ENCODE measurements at places on chromosomes 5 and 9.

DNA sequence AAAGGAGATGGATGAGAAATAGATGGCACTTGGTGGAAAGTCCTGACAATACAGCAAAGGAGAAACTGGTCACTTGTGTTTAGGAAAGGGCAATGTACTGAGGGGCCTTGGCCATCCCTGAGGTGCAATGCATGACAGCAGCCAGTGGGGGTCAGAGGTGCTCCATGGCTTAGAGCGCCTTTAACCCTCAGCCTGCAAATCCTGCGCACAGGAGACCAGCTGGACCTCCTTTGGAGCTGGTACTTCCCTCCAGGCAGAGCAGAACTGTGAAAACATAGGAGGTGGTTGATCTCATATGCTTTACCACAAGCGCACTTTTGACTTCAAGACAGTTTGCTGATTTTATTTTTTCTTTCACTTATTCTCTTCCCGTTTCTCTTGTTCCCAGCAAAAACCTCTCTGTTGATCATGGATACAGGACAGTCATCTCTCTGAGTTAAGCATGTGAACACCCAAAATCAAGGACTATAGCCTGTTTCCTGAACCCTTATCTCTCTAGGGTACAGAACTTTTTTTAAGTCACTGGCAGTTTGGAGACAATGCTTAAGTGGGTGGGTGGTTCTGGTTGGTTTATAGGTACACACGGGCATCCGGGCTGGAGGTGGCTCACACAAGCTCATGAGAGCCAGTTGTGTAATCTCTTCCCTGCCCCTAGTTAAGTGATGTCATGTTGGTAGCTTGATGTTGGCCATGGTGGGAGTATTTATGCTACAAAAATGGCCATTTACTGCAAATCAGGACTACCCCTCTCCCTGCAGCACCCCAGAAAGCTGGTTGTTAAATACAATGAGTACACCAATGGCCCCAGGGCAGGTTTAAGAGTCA lies 37.6 kb upstream of the ANKRD55 start:
- DNase-seq = peak; percentile 94

DNA sequence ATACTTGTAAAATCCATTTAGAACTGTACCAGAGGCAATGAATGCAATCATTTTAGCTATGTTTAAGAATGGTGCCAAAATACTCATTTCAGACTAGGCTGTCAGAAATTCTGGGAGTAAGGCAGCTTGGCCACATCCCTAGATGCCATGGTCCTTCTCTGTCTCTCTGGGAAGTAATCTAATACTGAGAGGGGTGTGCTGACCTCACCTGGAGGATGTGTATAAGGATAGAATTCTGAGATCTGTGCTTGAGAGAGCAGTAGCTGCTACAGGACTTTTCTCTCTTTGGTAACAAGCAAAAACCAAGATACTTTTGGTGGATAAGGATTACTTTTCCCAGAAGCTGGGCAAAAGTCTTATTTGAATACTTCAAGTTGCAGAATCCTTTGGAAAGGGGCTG lies 68.1 kb upstream of the MRPS30 start:
- no peak for DNase-seq

GRCh38 chr5:102969641-102970040 lies 150.3 kb downstream of the GIN1 start:
- no peak for DNase-seq

DNA sequence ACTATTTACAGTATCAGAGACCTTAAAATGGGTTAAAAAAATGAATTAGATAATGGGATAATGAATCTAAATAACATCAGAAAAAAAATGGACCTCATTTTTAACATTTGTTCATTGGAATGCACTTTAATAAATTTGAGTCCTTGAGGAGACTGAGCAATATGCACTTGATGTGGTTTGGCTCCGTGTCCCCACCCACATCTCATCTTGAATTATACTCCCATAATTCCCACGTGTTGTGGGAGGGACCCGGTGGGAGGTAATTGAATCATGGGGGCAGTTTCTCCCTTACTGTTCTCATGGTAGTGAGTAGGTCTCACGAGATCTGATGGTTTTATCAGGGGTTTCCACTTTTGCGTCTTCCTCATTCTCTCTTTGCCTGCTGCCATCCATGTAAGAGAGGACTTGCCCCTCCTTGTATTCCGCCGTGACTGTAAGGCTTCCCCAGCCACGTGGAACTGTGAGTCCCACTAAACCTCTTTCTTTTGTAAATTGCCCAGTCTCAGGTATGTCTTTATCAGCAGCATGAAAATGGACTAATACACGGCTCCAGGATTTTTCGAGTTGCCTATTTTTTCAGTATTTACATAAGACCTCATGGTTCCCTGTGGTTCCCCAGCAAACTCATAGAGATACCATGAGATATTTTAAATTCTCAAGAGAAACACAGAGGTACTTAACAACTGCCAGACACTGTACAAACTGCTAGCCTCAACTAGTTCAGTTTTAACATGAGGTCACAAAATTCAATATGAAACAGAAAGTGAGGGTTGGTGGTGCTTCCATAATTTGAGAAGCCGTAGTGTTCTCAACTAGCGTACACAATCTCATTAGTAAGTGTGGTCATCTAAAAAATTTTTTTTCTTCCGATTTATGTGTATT lies 128.3 kb downstream of the TLE1 start:
- DNase-seq = no peak

DNA sequence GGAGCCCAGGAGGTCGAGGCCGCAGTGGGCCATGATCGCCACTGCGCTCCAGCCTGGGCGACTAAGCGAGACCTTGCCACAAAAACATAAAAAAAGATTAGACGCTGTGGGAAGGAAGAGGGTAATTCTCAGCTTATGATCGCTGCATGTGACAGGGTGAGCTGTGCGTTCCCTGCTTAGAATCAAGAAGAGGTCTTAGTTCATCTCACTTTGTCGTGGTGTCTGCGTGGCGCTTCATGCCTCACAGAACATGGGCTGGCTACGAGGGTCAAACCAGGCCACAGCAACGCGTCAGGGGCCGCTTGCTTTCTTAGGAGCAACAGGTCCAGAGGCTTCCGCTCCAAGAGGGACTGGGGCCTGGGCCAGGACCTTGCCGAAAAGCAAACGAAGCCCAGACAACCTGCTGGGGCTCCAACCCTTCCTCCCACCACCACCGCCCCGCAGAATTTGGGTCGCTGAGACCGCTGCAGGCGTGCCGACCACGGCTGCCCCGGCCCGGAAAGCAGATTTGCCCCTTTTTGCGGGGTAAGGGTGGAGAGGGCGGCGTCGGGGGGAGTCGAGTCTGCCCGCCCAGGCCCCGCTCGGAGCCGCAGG lies 10.0 kb upstream of the GRIN1 start:
- peak; percentile 17 for DNase-seq

DNA sequence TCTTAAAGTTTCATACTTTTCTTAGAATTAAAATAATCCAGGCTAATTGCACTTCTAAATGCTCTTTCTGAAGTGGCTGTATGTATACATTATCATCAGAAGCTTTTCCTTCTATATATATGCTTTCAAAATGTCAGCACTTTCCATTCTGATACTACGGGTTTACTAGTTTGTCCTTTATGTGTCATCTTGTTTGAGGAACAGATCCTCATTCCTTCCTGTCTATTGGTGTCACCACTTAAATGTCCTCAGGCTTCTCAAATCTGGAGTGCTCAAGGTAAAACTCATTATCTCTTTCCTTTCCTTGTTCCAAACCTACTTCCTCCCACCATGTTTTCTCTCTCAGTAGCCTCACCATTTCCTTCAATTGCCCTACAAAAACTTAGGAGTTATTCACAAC lies 236.3 kb downstream of the CSNK1G3 start:
- no peak for DNase-seq

GRCh38 chr5:109611505-109611904 lies 78.2 kb upstream of the MAN2A1 start:
- DNase-seq = no peak

DNA sequence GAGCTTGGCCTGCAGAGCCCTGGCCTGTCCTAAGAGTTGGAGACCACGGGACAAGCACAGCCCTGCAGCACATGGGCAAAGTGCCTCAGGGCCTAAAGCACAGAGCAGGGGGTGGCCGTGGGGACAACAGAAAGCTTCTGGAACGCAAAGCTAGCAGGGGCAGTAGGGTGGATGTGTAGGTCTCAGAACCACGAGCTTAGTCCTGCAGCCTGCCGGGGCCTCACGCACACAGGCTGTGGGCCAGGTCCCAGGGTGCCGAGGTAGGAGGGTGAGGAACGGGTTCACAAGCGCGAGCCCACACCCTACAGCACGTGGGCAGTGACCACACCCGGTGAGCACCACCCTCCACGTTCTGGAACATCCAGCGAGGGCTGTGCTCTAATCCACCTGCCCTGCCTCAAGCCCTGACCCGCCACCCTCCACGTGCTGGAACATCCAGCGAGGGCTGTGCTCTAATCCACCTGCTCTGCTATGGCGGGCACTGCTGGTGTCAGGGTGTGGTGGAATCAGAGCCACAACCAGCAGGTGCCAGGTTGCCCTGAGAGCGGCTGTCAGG lies 9.3 kb downstream of the CLPTM1L start:
- no peak for DNase-seq

DNA sequence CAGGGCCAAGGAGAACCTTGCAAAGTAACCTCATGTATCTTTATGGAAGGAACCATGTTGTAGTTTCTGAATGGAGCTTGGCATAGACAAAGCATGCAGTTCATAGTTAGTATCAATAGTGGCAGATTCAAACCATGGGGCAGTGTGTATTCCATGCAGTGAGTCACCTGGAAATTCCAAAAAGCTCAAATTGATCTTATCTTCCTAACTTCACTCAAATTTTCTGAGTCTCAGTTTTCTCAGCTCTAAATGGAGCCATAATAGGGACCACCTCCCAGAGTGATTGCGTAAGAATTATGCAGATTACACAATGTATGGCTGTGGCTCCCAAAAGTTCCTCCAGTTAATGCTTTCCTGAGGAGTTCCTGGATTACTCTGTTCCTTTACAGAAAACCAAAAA lies 549.9 kb upstream of the KLF4 start:
- peak; percentile 50 for DNase-seq

DNA sequence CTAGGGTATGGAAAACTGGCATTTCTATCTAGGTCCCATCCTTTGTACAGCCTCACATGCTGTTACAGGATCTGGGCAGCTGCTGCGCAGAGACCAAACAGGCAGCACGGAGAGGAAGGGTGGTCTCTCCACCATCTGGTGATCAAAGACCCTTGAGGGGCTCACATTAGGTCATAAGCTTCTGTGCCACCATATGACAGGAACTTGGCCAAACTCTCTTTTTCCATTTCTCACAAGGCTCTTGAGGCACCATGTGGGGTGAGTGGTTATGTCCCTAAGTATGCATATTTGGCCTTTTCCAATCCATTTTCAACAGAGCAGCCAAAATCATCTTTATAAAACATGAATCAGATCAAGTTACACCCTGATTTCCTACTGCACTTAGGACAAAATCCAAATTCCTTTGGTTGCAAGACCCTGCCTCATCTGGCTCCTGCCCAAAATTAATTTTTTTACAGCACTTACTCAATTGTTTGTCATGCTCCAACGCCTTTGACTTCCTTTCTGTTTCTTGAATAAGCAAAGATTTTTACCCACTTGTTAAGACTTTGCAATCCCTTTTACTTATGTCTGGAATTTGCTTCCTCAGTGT lies 730.0 kb downstream of the MAT2B start:
- peak; percentile 90 for DNase-seq

DNA sequence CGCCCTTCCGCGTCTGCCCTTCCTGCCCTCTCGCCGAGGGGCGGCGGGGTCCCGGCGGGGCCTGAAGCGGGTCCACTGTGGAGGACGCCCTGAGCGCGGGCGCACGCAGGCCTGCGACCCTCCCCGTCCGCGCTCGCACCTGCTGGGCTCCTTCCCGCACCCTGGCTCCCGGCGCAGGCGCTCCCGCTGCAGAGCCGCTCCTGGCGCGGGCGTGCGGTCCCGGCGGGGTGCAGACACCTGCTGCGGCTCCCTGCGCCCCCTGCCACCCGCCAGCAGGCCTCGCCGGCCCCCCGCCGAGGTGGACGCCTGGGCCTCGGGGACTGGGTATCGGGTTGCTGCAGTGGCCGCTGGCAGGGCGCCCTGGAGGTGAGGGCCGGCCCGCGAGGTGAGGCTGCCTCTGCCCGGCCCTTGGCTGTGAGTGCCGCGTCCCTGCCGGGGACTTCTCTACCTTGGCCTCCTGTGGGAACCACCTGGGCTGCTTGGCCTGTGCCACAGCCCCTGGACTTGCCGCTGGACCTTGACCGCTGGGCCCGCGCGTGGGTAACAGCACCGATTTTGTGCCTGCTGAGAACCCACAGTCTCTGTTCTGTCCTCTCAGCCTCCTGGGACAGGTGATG lies 627 bp downstream of the ARRDC1 start:
- no peak for DNase-seq
